ENCODE measurements at places on chromosomes 7 and 10.
A peak's percentile ranks its signal among the peaks of the same experiment; 100 is the strongest.

GRCh38 chr10:70478191-70479164, at the start of gene PALD1:
Gene PALD1 (plus strand): TSS chr10:70478767. CDS start chr10:70525952, 47,185 bp downstream.
- peak; percentile 49 for DNase-seq

- no peak for DNase-seq
These were observed 309.8 kb downstream of the AHR start for GRCh38 chr7:17608114-17608833.

DNA sequence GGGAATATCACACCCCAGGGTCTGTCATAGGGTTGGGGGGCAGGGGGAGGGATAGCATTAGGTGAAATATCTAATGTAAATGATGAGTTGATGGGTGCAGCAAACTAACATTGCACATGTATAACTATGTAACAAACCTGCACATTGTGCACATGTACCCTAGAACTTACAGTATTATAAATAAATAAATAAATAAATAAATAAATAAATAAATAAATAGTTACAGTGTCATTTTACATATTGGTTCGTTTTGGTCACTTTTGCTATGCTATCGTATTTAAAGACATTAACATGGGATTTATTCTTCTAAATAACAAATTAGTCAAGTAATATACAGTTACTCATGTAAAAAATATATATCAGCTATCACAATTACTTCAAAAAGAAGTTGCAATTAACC, 228.7 kb downstream of the HECW1 start:
- no peak for DNase-seq

DNA sequence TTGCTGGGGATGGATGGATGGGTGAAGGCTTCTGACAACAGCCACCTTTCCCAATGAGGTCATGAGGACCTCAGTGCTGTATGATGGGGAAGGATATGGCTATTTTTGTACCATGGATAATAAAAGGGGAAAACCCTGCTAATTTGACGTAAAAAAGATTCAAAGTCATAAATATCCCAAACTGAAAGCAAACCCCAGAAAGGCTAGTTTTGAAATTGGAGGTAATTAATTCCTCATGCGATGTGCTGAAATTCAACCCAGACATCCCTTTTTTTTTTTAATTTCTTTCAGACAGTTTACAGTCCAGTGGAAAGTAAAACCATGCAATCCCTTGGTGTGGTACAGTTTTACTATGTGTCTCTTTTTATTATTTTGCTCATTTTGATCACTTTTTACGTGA, 254.5 kb upstream of the BMPER start:
- DNase-seq = no peak

GRCh38 chr7:128852537-128853254, 10.0 kb upstream of the ATP6V1F start:
- no peak for DNase-seq

- DNase-seq = no peak
These were observed 6.8 kb upstream of the CLDN12 start for GRCh38 chr7:90396420-90396819.

DNA sequence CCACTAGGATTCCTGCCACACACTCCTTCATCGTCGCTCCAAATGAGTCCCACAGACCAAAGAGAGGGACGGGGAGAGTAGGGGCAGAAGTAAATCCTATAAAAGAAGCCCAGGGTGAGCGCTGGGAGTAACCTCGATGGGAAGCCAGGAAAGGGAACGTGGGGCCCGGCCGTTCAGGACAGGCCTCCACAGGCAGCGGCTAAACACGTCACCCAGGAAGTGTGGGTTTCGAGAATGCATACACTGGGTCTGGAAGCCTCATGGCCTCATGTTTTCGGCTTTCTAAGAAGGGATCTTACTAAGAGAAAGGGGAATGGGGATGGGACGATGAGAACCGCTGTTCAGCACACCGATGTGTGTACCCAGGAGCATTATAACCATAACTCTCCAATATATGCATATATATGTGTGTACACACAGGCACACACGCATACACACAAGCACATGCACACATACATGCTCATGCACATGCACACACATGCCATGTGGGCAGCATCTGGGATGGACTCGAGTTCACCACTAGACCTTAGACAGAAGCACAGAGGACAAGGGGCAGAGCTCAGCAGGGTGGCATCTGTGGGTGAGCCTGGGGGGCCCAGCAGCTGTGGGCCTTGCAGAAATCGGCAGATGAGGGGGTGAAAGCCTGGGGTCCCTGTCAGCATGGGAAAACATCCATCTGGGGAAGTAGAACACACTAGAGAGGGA, 14.8 kb upstream of the CNPY1 start:
- no peak for DNase-seq
